ENCODE measurements at places on chromosomes 3 and 15. TPM values are rescaled to one million over a fixed set of nuclear protein-coding genes. Genes with fewer than 3 reads are reported as not detected.

The CPN2 gene
- not detected for total RNA-seq

The CRYGS gene
- total RNA-seq: 5.7 TPM

The RNF7 gene
- total RNA-seq: 66.3 TPM

GRCh38 chr3:56904552-56905215, 102.9 kb upstream of the ARHGEF3 start:
- DNase-seq: no peak

DNA sequence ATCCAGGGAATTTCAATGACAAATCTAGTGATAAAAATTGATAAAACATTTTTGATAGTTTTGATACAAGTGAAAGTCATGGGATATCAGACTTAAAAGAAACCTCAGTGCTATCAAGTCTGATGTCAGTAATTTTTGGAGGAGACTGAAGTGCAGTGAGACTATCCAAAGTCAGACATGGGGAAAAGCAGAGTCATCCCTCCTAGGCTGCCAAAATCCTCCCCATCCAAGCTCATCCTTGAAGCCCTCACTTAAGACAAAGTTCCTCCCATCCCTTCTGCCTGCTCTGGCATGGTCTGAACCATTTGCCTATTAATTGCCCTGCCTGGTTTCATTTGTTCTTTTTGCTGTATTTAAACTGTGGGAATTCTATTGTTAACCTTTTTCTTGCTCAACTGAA, 456.9 kb upstream of the UBE2E2 start:
- DNase-seq: no peak
